ENCODE measurements at places on chromosomes 3 and 15.

DNA sequence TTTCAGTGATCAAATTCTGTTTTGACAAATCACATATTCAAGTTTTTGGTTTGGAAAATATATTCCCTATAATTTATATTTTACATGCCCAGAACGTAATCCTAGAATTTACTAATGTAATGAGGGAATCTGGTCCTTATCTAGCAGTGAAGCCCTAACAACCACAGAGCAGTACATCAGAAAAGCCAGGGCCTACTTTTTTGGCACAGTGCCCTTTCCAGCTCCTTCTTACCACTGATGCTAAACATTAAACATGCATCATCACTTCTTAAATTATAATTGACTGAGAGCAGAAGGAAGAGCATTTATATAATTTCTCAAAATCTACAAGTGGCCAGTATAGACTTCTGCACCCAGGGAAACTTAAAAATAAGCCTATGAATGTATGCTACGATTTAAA, 66.7 kb downstream of the FBXL22 start:
- no peak for DNase-seq

DNA sequence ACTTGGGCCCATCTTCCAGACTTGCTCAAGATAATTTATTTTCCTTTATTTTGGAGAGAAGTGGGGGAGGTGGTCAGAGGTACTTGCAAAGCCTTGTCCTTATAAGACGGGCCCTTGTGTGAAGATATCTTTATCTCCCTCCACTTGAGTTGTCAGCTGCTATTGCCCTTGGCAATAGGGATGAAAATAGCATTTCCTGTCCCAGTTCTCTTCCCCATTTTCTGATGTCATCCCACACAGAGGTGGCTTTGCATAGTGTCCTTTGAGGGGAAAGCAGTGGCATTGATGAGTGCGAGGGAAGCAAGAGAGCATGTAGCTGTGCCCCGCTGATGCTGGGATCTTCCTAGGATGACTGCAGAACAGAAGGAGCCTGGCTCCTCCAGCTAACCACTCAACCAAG, 41.9 kb upstream of the TUBGCP5 start:
- no peak for DNase-seq

GRCh38 chr3:128326051-128326823, 140.5 kb downstream of the DNAJB8 start:
- DNase-seq, result no peak

DNA sequence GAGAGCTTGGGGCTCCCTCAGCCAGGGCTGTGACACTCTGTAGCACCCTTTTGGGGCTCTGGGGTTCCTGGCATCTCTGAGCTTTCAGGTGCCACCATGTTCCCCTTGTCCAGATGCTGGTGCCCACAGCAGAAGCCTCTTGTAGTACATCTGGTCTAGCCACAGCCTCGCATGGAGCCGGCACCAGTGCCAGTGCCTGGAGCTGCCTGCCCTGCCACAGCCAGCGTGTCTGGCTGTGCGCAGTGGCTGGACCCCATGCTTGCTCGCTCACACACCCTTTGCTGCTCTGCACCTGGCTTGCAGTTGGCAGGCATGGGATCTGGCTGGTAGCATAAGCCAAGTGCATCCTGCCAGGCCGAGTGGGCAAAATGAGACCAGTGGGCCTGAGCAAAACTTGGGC, 744.8 kb upstream of the GBE1 start:
- no peak for DNase-seq

DNA sequence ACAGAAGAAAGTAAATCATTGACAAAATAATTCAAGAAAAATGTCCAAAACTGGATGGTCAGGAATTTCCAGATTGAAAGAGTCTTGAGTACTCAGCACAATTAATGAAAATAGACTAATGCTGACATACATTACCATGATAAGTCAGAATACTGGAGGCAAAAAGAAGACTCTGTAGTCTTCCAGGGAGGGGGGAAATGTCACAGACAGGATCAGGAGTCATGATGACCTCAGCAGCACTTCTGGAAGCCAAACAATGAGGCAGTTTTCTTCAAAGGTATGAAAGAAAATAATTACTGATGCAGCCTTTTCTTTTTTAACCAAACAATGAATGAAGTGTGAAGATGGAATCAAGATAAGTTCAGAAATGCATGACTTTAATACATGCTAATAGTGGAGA, 30.1 kb upstream of the SLC22A13 start:
- DNase-seq, result no peak

DNA sequence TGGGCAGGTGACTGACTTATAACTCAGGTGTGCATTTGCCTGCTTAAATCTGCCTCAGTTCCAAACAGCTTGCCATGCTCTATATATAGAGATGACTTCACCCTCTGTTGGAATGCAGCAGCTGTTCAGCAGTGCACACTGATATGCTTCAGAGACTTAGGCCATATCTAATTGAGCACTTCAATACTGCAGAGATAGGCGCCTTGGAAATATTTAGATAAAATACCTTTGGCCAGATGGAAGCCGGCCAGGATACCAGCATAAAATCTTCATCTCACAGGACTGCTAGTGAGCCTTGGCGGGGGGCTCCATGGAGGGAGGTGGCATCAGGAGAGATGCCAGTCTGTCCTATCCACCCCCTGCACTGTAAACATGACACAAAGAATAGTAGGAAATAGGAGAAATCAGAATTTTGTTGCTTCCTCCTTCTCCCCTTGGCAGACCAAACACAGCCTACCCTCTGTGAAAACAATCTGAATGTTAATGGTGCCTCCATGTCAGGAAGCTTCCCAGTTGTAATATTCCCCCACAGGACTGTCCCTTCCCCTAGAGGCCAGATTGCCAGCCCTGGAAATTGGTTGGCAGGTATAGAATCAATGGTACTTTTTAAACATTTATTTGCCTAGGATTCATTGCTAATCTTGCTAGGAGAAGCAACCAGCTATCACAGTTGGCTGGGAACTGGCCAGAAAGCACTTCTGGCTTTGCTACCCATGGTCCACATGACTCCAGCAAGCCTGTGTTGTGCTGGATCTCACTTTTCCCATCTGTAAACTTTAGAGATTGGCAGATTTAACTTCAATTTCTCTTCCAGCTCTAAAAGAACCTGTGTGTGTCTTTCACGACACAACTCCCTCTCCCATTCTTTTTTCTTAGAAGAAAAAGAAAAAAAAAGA, 215.5 kb upstream of the KCNMB2 start:
- no peak for DNase-seq

DNA sequence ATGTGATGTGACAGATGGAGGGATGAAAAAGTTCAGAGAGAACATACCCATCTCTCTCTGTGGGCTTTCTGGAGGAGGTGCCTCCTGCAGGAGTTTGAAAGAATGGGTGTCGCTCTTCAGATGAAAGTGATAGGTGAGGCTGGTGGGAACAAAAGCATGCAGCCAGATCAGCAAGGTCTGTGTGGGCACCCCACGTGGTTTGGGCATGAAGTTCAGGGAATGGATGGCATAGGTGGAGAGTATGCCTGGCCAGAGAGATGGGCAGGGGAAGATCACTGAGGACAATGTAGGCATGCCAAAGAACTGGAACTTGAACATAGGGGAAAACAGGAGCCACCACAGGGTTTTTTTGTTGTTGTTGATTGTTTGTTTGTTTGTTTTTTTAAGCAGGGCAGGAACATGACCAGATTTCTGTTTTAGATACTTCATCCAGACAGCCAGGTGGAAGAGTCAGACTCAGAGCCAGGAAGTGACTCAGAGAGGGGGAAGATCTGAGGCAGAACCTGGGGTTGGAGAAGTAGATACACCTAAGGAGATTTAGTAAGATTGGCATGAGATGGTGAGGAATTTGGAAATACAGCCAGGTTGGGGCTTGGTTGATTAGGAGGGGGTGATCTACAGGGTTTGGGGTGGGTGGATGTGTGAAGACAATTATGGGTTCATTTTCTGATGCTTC, 64.8 kb upstream of the CLSTN2 start:
- DNase-seq, result no peak

DNA sequence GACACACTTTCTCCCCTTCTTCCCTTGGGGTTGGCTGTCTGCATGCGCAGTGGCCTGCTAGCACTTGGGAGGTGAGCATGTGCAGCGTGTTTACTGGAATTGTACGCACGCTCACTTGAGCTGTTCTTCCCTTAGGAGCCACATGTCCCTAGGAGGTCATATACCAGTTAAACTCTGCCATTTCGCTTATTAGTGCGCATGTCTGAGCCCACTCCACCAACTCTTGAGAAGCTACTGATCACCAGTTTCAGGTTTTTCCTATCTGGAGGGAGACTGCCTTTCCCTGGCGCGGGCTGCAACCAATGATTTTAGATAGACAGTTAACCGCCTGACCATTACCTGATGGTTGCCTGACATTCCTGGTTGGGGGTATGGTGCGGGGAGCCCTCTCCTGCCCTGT, 47.6 kb upstream of the SPPL2A start:
- DNase-seq, result no peak

- no peak for DNase-seq
Observed at GRCh38 chr15:80850941-80851451, 71.8 kb downstream of the CEMIP start.

GRCh38 chr3:112904786-112905185, 58.1 kb upstream of the CD200R1L start:
- no peak for DNase-seq

- DNase-seq, result no peak
Observed at GRCh38 chr15:46918462-46919140, 798.7 kb upstream of the SEMA6D start.

DNA sequence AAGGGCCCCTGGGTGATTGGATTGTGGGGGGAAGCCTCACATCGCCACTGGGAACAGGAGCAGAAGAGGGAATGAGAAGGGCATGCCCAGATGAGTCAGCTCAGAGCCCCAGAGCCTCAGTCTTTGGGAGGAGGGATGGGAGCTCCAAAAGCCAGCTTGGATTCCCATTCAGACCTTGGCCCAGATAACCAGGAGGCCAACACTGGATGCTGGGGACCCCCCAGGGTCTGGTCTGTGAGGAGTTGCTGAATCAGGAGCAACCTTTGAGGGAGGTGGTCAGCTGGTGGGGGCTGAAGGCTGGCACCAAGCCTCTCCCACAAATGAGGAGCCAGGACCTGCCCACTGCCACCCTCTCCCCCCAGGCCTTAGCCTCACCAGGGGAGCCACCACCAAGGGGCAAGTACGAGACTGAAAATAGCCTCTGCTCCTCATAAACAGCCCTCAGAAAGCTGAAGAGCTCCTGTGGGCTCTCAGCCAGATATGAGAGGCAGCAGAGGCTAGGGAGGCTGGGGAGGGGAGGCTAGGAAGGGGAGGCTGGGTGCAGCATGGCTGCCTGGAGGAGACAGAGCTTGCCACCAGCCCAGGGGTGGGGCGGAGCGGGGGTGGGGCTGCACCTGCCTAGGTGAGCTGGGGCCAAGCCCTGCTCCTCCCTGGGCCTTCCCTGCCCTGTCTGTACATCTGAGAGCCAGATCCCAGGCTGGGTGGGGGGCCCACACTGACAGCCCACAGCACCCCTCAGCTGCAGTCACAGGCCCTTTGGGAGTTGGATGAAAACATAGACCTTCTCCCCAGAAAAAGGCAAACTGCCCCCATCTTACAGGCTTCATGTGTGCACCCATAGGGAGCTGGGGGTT, 99.8 kb downstream of the SEC22A start:
- no peak for DNase-seq

- peak; percentile 22 for DNase-seq
Observed at GRCh38 chr15:42608752-42609488, 33.5 kb downstream of the STARD9 start.

GRCh38 chr15:26739791-26740190, 33.1 kb downstream of the GABRB3 start:
- no peak for DNase-seq

GRCh38 chr3:148360051-148360450, 337.7 kb upstream of the AGTR1 start:
- DNase-seq, result no peak

DNA sequence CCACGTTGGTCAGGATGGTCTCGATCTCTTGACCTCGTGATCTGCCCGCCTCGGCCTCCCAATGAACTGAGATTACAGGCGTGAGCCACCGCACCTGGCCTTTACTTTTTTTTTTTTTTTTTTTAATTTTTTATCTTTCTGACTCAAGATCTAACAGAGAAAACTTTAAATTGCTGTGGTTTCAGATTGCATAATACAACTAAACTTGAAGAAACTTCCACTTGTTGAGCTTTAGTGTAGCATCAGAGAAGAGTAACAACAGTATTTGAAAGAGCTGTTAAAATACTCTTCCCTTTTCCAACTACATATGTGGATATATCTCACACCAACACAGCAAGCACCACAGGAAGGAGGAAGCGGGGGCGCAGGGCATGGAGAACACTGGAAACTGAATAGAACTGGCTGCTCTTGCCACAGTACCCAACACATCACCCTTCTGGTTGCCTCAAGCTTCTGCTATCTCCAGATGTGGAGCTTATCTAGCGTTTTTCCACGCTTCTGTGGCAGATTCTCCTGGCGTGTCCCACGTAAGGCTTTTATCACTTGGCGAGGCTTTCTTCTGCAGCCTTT, 45.4 kb downstream of the MAP6D1 start:
- DNase-seq, result no peak
